ENCODE measurements at places on chromosomes 1 and 21. TPM values are rescaled to one million over a fixed set of nuclear protein-coding genes. Genes with fewer than 3 reads are reported as not detected.

Gene HFM1
- 28.8 TPM for total RNA-seq

Gene TNNI3K
- total RNA-seq: 7.2 TPM

Gene DPT
- not detected for total RNA-seq

Gene C8A
- total RNA-seq: not detected

Gene BARHL2
- total RNA-seq: 1.4 TPM

Gene FTCD
- 0.69 TPM for total RNA-seq
